ENCODE measurements at places on chromosomes 1 and 21. TPM values are rescaled to one million over a fixed set of nuclear protein-coding genes. Genes with fewer than 3 reads are reported as not detected.

DNA sequence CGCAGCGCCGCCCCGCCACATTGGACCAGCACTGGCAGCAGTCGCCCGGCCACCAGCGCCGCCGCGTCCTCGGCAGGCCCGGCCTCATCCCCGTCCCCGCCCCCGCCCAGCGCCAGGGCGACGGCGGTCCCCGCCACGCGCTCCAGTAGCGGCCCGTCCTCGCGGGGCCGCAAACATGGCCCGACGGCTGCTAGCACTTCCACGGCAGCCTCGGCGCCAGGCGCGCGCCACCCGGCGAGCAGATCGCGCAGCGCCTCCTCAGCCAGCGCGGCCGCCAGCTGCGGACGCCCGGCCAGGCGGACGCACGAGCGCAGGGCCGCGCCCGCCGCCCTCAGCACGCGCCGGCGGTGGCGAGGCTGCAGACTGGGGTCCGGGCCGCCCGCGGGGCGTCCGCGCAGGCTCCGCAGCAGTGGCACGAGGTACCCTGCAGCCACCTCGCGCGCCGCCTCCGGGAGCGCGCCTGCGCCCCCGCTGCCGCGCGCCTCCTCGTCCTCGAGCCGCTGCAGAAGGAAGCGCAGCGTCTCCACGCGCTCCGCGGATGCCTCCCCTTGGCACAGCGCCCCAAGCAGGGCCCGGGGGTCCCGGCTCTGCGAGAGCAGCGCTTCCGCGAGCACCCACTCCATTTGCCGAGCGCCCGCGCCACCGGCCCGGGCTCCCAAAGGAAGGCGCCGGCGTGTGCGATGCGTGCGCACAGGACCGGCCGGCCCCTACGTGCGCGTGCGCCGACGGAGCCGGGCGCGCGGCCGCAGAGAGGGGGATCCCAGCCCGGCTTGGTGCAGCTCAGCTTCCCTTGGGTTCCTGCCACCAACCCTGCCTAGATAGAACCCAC lies at the start of gene TARBP1:
Gene TARBP1, minus strand, starts transcription at position 699 of the 829 bp plus-strand sequence. Its CDS starts 76 bp downstream, at position 623.
- H3K4me3 ChIP-seq, result peak within 1 kb of the TSS; percentile 60
- DNase-seq, result peak; percentile 91
- H3K27me3 ChIP-seq, result no peaks in the 10 kb centered on the region

GRCh38 chr1:23081376-23081775 lies 62.1 kb downstream of the KDM1A start:
- no peak overlapping the region for H3K4me3 ChIP-seq
- H3K4me1 ChIP-seq, result no peaks in the 10 kb centered on the region
- DNase-seq, result no peak
- peaks cover 92% of the 10 kb centered on the region for H3K36me3 ChIP-seq

- H3K4me3 ChIP-seq, result no peak overlapping the region
- H3K36me3 ChIP-seq, result no peaks in the 10 kb centered on the region
- H3K4me1 ChIP-seq, result peaks cover 17% of the 10 kb centered on the region
- no peak for DNase-seq
- H3K27me3 ChIP-seq, result no peaks in the 10 kb centered on the region
Observed at GRCh38 chr1:232687304-232687703, 57.4 kb upstream of the SIPA1L2 start.

The TAS1R1 gene
- 0.27 TPM for polyA plus RNA-seq

DNA sequence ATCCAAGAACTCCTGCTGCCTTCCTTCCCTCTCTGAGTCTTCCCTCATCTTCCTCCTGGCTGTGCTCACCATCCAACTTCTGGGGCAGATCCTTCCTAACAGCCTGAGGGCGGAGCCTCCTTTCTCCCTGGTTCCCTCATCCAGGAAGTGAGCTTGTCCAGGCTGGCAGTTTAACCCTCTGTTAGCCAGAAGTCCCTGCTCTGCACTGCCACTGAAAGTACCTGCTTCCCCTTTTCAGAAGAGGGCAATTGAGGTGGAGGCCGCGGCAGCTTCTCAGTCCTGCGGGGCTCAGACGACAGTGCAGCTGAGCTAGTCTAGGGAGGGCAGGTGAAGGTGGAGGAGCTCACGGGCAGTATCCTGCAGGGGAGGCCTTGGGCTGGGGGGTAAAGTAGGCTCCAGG lies 149.1 kb downstream of the FCRL5 start:
- H3K27ac ChIP-seq, result no peak overlapping the region
- no peaks in the 10 kb centered on the region for H3K4me1 ChIP-seq
- H3K27me3 ChIP-seq, result no peaks in the 10 kb centered on the region
- H3K36me3 ChIP-seq, result no peaks in the 10 kb centered on the region
- H3K4me3 ChIP-seq, result no peak overlapping the region

- no peak overlapping the region for H3K27ac ChIP-seq
- no peaks in the 10 kb centered on the region for H3K27me3 ChIP-seq
- no peaks in the 10 kb centered on the region for H3K4me1 ChIP-seq
- DNase-seq, result peak; percentile 12
Observed at GRCh38 chr1:22861764-22862440, 110.8 kb downstream of the LACTBL1 start.

- DNase-seq, result no peak
- H3K36me3 ChIP-seq, result no peaks in the 10 kb centered on the region
- H3K4me1 ChIP-seq, result no peaks in the 10 kb centered on the region
- no peak overlapping the region for H3K4me3 ChIP-seq
- H3K27me3 ChIP-seq, result no peaks in the 10 kb centered on the region
- no peak overlapping the region for H3K27ac ChIP-seq
Observed at GRCh38 chr1:224632921-224633321, 16.8 kb downstream of the CNIH3 start.

The TMPRSS2 gene
- polyA plus RNA-seq, result 149 TPM

- no peak for DNase-seq
- H3K27me3 ChIP-seq, result no peaks in the 10 kb centered on the region
- no peaks in the 10 kb centered on the region for H3K36me3 ChIP-seq
Observed at GRCh38 chr1:53704804-53705445, 34.0 kb downstream of the GLIS1 start.

- H3K4me3 ChIP-seq, result no peak overlapping the region
- H3K27ac ChIP-seq, result no peak overlapping the region
- DNase-seq, result no peak
- no peaks in the 10 kb centered on the region for H3K27me3 ChIP-seq
Observed at GRCh38 chr1:46770541-46770940, 28.3 kb upstream of the CYP4B1 start.

DNA sequence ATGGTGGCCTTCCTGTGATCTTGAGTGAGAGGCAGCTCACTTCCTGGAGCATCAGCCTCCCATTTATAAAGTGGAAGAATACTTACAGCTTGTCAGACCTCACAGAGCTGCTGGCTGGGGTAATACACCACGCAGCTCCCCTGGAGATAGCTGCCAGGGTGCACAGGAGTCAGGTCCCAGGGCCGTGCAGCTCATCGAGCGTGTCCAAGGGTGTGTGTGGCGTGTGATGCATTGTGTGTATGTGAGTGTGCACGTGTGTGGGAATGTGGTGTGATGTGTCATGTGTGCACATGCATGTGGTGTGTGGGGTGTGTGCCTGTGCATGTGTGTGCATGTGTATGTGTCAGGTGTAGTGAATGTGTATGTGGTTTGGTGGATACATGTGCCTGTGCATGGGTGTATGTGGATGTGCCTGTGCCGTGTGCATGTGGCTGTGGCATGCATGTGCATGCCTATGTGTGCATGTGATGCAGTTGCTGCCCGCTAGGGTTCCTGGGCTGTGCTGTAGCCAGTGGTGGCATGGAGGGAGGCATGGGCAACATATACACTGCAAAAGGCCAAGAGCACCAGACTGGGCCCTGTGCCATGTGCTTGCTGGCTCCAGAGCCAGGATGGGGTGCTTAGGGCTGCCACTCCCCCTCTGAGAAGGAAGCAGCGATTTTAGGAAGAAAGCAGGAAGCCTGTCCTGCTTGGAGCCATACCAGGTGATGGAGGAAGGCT lies 24.6 kb downstream of the WNT3A start:
- H3K4me1 ChIP-seq, result no peaks in the 10 kb centered on the region
- H3K27ac ChIP-seq, result no peak overlapping the region
- no peak overlapping the region for H3K4me3 ChIP-seq
- peaks cover 22% of the 10 kb centered on the region for H3K27me3 ChIP-seq

The GRHL3 gene
- 0.54 TPM for polyA plus RNA-seq

DNA sequence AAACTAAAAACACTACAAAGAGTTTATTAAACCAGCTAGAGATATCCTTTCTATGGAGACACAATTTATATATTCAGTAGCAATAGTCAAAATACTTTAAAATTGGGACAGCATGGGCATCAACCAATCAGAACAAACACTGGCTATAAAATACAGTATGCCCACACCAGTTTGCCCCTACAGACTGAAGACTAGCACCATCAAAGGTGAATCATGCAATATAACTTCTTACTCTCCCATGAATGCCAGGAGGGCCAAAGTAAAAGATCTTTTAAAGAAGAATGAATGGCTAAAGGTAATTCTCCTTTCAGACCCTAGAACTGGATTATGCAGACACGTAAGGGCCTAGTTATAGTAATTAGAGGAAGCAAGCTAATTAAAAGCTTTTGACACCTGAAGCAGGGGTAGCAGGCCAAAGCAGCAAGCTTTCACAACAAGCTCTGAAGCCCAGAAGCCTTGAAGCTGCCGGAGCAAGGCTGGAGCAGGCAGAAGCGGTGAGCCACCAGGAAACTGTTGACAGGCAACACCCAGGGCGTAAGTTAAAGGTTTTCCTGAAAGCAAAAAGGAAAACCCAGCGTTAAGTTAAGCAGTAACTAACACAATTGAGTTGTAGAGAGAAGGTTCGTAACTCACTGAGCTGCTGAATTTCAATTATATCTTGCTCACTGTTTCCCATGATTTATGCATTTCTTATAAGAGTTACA lies 99.3 kb downstream of the CDC42BPA start:
- H3K27ac ChIP-seq, result peak overlapping the region; percentile 55
- peaks cover 24% of the 10 kb centered on the region for H3K4me1 ChIP-seq
- DNase-seq, result peak; percentile 57
